ENCODE measurements at places on chromosomes 7 and 10. TPM values are rescaled to one million over a fixed set of nuclear protein-coding genes. Genes with fewer than 3 reads are reported as not detected.

- H3K4me3 ChIP-seq = no peak overlapping the region
- no peaks in the 10 kb centered on the region for H3K4me1 ChIP-seq
- H3K27ac ChIP-seq = no peak overlapping the region
- H3K27me3 ChIP-seq = no peaks in the 10 kb centered on the region
Observed at GRCh38 chr7:74572301-74572979, 85.1 kb upstream of the GTF2I start.

GRCh38 chr7:12490107-12490688 lies 80.3 kb upstream of the SCIN start:
- no peaks in the 10 kb centered on the region for H3K36me3 ChIP-seq
- H3K27me3 ChIP-seq = no peaks in the 10 kb centered on the region
- DNase-seq = no peak
- H3K4me1 ChIP-seq = no peaks in the 10 kb centered on the region

NXPH1 gene
- not detected for total RNA-seq

DNA sequence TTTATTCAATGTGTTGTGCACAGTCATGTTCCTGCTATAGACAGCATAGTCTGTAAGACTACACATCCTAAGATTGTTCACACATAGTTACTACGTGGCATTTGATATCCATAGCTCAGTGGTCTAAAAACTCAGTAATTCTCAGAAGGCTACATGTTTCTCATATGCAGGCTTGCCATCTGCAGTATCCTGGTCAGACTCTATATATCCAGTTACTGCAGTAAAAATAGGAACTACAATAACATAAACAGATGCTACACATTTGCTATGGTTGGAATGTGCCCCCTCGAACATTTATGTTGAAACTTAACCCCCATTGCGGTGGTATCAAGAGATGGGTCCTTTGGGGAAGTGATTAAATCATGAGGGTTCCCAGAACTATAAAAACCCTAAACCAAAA lies 1377.8 kb upstream of the LRRTM3 start:
- no peaks in the 10 kb centered on the region for H3K4me1 ChIP-seq
- no peaks in the 10 kb centered on the region for H3K36me3 ChIP-seq

- H3K36me3 ChIP-seq = no peaks in the 10 kb centered on the region
- no peak overlapping the region for H3K4me3 ChIP-seq
- no peaks in the 10 kb centered on the region for H3K4me1 ChIP-seq
Observed at GRCh38 chr7:143906895-143907294, 4.9 kb upstream of the TCAF1 start.

GRCh38 chr7:108455998-108456677 lies at the start of gene NRCAM:
Gene NRCAM, minus strand, starts transcription at chr7:108456436. Its CDS starts 216,372 bp downstream, at chr7:108240064.
- no peak within 1 kb of the TSS for H3K27ac ChIP-seq
- peaks cover 12% of the 10 kb centered on the region for H3K4me1 ChIP-seq
- H3K4me3 ChIP-seq = peak within 1 kb of the TSS; percentile 49
- peak; percentile 71 for DNase-seq
